Substantia nigra (tissue), 51 donors: ENCODE measurements at places on chromosomes 4 and X.

- no peak for DNase-seq
These were observed 129.2 kb upstream of the MSX1 start for GRCh38 chr4:4730249-4730648.

DNA sequence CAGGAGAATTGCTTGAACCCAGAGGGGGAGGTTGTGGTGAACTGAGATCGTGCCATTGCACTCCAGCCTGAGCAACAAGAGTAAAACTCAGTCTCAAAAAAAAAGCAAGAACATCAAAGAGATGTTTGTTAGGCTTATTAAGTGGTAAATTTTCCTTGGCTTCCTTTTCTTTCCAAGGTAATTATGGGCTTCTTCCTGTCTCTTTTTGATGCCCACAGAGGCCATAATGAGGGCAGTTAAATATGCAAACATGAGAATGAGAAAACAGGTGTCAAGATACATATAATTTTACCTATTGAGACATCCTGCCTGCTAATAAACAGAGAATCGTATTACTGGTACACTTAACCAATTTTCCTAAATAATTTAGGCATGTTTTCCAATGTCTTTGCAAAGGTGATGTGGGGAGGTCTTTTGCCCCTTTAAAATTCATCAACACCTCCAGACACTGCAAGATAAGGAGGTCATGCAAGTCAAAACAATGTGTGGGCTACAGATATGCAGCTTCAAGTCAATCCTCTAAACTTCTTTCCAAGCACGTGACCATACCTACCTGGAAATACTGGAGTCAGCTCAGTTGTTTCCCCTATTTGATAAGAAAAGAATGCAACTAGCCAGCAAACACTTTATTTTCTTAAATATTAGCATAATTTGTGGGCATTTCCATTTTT, 2.7 kb downstream of the SLC39A8 start:
- no peak for DNase-seq

- peak; percentile 22 for DNase-seq
These were observed 58.2 kb downstream of the WDR17 start for GRCh38 chr4:176123710-176124407.

- DNase-seq: no peak
These were observed 175.0 kb downstream of the ANTXR2 start for GRCh38 chr4:79898055-79898454.

GRCh38 chr4:55347610-55348228, 1.7 kb downstream of the SRD5A3 start:
- no peak for DNase-seq

DNA sequence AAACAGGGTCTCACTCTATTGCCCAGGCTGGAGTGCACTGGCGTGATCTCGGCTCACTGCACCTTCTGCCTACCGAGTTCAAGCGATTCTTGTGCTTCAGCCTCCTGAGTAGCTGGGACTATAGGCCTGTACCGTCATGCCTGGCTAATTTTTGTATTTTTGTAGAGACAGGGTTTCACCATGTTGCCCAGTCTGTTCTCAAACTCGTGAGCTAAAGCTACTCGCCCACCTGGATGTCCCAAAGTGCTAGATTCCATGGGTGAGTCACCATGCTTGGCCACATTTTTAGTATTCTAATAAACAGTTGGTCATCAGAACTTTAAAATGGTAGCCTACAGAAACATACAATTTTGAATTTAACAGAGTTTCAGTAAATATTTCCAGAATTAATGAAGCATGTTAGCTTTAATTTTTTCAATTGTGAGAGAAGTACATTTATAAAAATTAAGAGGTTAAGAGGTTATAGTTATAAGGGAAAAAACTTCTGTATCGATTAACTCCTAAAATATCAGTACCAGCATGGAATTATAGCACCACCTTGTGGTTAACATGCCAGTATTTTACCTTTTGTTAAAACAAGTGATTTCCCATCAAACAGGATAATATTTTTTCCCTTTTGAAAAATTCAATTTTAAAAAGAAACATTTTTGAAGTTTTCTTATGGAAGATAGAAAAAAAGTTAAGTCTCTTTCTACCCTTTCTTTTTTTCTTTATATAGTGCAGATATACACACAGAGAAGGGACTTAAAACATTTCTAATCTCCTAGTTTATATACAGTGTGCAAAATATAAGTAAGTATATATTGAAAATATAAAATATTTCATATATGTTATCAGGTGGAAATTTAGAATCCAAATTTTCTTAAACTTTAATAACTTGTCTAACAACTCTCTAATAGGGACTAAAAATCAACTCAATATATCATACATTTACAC, 35.4 kb downstream of the CEP44 start:
- DNase-seq: no peak

- DNase-seq: no peak
These were observed 7.4 kb downstream of the DOK7 start for GRCh38 chr4:3470244-3471097.

DNA sequence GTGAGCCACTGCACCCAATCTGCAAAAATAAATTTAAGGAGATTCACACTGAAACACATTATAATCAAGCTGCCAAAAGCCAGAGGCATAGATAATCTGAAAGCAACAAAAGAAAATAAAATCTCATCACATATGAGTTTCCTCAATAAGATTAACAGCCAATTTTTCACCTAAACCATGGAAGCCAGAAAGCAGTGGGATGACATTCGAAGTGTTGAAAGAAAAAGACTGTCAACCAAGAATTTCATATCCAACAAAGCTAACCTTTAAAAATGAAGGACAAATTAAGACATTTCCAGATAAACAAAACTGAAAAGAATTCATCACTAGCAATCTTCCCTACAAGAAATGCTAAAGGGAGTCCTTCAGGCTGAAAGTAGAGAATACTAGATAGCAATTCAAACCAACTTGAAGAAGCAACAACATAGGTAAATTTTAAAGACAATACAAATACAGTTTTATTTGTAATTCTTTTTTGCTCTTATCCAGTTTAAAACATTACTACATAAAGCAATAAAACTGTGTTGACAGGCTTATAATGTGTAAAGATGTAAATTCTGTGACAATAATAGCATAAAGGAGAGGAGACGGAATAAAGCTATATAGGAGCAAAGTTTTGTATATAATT, 23.1 kb upstream of the KLHL8 start:
- no peak for DNase-seq

DNA sequence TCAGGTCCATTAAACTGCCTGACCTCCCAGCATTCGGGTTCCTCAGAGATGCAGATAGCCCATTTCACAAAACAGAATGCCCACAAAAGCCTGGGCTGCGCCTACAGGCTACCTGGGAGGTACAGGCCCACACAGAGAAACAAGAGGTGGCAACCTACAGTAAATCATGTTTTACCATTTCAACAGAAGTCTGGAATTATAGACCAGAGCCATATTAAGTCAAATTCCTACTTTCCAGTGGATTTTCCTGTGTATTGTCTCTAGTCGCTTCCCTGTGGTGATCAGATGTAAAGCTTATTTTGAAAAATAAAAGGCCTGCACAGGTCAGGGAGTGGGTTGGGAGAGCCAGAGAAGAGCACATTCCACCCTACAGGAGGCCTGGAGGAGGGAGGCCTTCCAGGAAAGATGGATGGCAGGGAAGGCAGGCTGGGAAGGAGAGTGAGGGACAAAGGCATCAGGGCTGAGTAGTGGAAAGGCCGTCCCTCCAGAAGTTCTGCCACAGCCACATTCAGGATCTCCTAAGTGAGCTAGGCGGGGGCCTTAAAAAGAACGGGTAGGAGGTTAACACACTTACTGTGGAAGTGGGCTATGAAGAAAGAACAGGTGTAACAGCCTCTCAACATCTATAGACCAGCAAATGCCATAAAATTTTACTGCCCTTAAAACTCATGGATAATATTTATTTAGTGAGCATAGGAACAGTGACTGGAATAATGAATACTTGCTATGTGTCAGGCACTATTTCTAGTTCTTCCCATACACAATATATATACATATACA, 19.0 kb upstream of the USO1 start:
- no peak for DNase-seq

GRCh38 chrX:151724563-151725337, 8.9 kb downstream of the FATE1 start:
- no peak for DNase-seq

- no peak for DNase-seq
These were observed at the start of gene APELA for GRCh38 chr4:164876700-164877324. Gene APELA, plus strand, starts transcription at chr4:164877178. Its CDS starts 154 bp downstream, at chr4:164877332.
